ENCODE measurements at places on chromosomes 1 and 21. TPM values are rescaled to one million over a fixed set of nuclear protein-coding genes. Genes with fewer than 3 reads are reported as not detected.

DNA sequence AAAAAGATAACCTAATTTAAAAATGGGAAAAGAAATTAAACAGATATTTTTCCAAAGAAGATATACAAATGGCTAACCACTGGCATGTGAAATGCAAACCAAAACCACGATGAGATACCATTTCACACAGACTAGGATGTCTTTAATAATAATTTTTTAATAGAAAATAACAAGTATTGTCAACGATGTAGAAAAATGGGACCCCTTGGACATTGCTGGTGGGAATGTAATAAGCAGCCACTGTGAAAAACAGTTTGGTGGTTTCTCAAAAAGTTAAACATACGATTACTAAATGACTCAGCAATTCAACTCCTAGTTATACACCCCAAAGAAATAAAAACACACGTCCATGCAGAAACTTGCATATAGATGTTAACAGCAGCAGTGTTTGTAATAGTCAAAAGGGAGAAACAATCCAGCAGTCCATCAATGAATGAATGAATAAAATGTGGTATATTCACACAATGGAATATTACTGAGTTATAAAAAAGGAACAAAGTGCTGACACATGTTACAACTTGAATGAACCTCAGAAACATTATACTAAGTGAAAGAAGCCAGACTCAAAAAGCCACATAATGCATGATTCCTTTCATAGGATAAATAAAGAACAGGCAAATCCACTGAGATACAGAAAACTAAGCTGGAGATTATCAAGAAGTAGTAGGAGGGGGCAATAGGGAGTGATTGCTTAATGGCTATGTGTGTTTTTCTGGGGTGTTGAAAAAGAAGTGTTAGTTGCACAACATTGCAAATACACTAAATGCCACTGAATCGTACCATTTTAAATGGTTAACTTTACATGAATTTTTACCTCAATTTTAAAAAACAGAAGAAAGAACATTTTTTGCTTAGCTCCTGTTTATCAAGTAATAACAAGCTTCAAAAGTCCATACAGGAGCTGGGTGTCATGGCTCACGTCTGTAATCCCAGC lies 4.1 kb downstream of the PPT1 start:
- H3K4me3 ChIP-seq: no peak overlapping the region
- no peaks in the 10 kb centered on the region for H3K27me3 ChIP-seq
- no peak for DNase-seq
- no peak overlapping the region for H3K27ac ChIP-seq
- H3K36me3 ChIP-seq: no peaks in the 10 kb centered on the region
- peaks cover 17% of the 10 kb centered on the region for H3K4me1 ChIP-seq

The FBXO2 gene
- 27.3 TPM for total RNA-seq

GRCh38 chr1:20840731-20841130 lies 53.6 kb upstream of the HP1BP3 start:
- H3K4me1 ChIP-seq: no peaks in the 10 kb centered on the region
- H3K4me3 ChIP-seq: no peak overlapping the region
- H3K27ac ChIP-seq: no peak overlapping the region
- peaks cover 12% of the 10 kb centered on the region for H3K36me3 ChIP-seq
- H3K27me3 ChIP-seq: no peaks in the 10 kb centered on the region

DNA sequence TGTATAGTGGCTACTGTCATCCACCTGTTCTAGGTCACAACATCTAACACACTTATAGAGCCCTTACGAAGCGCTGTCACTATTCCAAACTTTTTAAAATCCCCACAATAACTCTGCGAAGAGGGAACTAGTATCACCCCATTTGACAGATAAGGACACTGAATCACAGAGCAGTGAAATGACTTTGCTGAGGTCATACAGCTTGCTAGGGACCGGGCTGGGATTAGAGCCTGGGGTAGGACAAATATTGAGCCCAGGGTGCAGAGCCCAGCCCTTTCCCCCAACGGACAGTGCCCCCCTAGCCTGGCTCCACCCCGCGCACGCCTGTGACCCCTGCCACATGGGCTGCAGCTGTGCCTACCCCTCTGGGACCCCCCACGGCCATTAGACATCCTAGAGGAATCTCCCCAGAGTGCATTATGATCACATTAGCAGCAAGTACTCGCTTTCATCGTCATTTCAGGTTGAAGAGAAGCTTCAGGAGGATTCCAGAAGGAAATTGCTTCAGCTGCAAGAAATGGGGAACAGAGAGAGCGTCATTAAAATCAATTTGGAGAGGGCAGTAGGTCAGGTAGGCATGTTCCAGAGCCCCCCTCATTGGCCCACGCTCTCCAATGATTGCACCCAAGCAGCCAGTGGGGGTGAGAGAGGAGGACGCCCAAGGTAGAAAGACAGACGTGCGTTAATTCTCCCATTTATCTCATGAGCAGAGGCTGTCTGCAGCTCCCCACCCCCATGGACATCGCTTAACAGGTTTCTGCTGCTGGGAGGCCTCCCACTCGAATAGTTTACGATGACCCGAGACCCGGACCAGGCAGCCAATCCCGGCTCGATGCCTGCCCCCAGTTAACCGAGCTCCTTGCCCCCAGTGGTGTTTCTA lies 77.2 kb downstream of the FHAD1 start:
- peaks cover 30% of the 10 kb centered on the region for H3K4me1 ChIP-seq
- no peaks in the 10 kb centered on the region for H3K27me3 ChIP-seq
- DNase-seq: no peak
- H3K4me3 ChIP-seq: no peak overlapping the region

DNA sequence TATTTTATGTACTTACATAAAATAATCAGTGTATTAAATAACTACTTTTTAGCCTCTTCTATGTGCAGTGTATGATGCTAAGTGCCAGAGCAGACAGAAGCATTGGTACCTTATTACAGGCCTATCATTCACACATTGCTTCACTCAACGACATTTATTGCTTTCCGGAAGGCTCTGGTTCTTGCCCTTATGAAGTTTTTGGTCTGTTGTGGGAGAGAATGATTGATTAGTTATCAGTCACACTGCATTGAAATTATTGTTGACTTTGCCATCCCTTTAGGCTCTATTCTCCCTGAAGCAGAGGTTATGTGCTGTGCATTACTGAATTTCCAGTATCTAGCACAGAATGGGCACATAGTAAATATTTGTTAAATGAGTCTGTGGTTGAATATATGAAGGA lies 178.0 kb downstream of the HHAT start:
- no peak overlapping the region for H3K4me3 ChIP-seq
- no peaks in the 10 kb centered on the region for H3K4me1 ChIP-seq
- no peak for DNase-seq
- H3K27me3 ChIP-seq: no peaks in the 10 kb centered on the region
- H3K36me3 ChIP-seq: no peaks in the 10 kb centered on the region

DNA sequence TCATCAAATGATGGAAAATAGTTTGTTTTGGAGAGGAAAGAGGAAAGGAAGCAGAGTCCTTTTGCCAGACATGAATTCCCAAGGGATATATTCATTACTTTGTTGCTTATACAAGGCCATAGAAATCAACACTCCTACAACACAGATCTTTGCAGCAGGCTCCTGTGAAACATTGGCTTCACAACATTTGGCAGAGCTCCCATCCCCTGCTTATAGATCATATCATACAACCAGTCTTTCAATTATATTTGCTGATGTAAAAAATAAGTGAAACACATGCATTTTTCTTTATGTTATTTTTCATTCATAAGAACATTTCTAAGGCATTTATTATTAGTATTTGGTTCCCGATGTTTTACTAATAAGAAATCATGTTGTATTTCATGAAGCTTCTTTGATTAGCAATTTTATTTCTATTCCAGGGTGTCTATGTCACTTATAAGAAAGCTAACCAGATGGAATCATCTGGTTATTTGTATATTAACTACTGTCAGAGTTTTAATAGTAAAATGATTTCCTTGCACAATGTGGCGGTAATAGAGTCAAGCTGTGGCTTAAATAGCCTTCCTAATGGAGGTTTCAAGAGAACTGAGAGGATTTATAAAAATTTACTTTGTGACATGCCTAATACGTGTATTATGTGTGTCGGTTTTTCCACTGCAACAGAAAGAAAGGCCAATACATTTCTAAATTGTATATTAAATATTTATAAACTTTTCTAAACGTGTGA lies 470.3 kb upstream of the NCAM2 start:
- H3K4me1 ChIP-seq: no peaks in the 10 kb centered on the region
- H3K36me3 ChIP-seq: no peaks in the 10 kb centered on the region
- no peak for DNase-seq
- no peaks in the 10 kb centered on the region for H3K27me3 ChIP-seq
- H3K4me3 ChIP-seq: no peak overlapping the region
- no peak overlapping the region for H3K27ac ChIP-seq

Data from vagina (tissue), 2 donors.